GM12865 (cell line): ENCODE measurements at places on chromosomes 12 and 14.
A peak's percentile ranks its signal among the peaks of the same experiment; 100 is the strongest.

- DNase-seq: no peak
Observed at GRCh38 chr12:62915204-62915529, 19.8 kb downstream of the PPM1H start.

DNA sequence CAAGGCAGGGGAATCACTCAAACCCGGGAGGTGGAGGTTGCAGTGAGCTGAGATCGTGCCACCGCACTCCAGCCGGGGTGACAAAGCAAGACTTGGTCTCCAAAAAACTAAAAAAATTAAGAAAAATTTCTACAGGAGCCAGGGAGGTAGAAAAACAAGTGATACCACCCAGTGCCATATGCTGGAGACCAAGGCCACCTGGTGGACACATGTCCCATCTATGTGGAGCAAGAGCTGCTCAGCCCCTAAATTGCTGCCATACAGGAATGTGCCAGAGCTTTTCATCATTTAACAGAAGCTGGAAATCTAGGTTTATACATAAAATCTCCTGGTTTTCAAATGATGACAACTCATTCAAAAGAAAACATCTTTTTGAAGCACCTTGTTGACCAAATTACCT lies 61.4 kb upstream of the ELK3 start:
- DNase-seq: peak; percentile 28

GRCh38 chr14:63543826-63544406 lies 739 bp upstream of the PPP2R5E start:
- no peak for DNase-seq

- no peak for DNase-seq
Observed at GRCh38 chr12:15592934-15593333, 196.3 kb downstream of the EPS8 start.

DNA sequence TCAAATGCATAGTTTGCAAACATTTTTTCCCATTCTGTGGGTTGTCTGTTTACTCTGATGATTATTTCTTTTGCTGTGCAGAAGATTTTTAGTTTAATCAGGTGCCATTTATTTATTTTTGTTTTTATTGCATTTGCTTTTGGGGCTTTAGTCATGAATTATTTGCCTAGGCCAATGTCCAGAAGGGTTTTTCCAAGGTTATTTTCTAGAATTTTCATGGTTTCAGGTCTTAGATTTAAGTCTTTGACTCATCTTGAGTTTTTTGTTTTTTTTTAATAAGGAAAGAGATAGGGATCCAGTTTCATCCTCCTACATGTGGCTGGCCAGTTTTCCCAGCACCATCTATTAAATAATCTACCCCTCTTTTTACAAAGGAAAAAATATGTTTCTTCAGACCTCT lies 57.2 kb upstream of the TMEM260 start:
- no peak for DNase-seq

DNA sequence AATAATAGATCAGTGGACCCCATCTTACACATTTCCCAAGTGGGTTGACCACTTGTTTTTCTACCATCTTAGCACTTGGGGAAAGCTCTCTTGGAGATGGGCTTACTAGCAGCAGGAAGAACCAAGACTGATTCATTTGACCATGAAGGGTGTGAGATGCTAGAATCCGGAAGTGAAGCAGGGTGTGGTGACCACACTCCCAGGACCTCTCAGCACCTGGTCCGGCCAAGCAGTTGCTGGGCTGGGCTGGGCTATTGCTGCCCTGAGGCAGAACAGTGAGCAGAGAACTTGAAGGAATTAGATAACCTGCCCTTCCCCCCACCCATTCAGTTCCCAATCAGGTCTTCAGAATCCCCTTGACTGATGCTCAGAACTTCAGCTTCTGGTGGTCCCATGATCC lies 24.4 kb downstream of the ADCY6 start:
- DNase-seq: peak; percentile 73

GRCh38 chr12:25531502-25532052 lies 21.5 kb downstream of the LMNTD1 start:
- DNase-seq: no peak

DNA sequence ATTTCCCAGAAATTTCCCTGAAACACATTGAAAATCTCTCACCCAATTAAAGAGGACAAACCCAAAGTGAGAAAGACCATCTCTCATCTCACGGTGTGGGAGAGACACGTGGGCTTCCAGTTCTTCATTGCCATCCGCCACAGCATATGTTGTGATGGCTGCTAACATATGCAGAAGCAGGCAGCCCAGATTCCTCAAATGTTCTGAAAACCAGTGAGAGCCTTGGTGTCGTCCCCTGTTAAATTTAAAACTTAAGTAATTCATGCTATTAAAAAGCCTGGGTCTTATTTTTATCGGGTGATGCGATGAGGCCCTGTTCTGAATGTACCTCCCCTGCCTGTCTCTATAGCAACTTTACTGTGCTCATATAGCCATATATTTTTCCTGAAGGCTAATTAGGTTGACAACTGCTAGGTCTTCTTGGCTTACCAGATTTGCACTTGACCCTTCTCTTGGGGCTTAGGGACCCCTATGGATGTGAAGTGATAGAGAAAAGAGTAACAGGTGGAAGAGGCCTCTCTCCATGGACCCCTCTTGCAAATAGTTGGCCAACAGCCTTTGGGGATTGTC lies 2.8 kb upstream of the FGF6 start:
- DNase-seq: no peak

DNA sequence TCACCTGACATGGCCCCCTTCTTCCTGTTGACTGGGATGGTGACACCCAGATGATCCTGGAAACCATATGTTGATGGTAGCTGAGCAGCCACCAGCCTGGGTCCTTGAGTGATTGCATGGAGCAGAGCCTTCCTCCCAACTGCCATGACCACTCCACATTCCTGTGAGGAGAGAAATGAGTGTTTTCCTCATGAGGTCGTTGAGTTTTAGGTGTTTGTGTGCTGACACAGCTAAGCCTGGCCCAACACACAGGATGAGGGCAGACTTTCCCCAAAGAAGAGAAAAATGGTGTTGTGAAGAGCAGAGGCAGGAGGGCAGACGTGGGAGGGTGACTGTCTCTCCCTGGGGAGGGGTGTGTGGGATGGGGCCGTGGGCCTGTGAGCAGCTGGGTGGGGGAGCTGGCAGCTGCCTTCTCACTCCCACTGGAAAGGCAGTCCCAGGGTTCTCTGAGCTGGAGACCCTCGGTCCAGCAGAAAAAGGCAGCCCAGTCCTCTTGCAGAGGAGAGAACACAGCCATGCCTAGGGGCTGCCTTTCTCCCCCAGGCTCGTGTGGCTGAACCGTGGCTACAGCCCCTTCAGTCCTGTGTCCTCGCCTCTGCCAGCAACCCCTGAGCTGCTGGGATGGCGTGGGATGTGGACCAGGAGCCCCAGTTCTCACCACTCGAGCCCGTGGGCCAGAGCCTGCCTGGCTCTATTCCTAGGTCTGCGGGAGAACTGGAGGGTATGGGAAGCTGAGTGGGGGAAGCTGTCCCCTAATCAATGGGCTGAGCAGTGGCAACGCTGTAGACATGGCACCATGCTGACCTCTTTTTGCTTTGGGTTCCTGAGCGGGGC lies 257.0 kb downstream of the ADGRD1 start:
- DNase-seq: no peak

- DNase-seq: no peak
Observed at GRCh38 chr14:81868172-81868571, 334.5 kb upstream of the SEL1L start.

- DNase-seq: no peak
Observed at GRCh38 chr12:115440438-115440837, 756.5 kb upstream of the TBX3 start.

GRCh38 chr12:29204521-29204920 lies 55.4 kb downstream of the FAR2 start:
- no peak for DNase-seq

DNA sequence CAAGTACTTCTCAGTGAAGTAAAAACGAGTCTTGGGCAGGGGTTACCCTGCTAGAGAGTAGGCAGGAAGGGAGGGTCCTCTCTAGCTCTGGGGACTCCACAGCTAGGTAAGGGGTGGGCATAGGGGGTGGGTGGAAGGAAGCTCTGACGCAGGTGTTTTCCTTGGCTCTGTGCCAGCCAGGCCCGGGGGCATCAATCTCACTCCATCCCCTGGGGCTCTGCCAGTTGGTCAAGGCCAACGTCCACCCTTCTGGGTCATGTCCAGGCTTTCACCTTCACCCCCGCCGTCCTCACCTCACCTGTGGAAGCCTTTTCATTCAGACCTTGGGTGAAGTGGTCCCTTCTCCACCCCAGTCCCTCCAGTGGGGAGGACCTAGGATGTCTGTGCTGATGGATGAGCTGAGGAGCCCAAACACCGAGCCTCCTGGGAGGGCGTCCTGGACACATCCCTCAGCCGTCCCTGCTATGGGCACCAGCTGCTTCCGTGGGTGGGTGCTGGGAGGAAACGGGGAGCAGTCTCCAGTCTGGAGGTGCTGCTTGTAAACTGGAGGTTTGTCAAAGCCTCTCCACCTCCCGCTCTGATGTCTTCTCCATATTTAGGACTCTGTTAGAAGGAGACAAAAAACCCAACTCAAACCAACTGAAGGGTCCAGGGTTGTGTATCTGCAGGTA lies 71.5 kb upstream of the SFSWAP start:
- no peak for DNase-seq

DNA sequence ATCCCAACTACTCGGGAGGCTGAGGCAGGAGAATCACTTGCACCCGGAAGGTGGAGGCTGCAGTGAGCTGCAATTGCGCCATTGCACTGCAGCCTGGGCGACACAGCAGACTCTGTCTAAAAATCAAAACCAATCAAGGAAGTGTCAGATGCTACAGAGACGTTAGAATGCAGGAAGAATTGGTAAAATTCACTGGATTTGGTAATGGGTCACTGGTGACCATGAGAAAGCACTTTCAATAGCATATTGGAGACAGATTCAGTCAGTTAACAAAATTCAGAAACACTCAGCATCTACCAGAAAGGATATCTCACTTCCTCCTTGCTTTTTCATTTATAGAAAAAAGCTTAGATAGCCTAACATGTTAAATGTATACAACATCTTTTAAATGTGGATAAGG lies 17.5 kb downstream of the BIN2 start:
- no peak for DNase-seq

GRCh38 chr12:20011200-20011599 lies 357.1 kb upstream of the PDE3A start:
- no peak for DNase-seq

GRCh38 chr14:97218691-97219430 lies 421.7 kb downstream of the VRK1 start:
- no peak for DNase-seq

DNA sequence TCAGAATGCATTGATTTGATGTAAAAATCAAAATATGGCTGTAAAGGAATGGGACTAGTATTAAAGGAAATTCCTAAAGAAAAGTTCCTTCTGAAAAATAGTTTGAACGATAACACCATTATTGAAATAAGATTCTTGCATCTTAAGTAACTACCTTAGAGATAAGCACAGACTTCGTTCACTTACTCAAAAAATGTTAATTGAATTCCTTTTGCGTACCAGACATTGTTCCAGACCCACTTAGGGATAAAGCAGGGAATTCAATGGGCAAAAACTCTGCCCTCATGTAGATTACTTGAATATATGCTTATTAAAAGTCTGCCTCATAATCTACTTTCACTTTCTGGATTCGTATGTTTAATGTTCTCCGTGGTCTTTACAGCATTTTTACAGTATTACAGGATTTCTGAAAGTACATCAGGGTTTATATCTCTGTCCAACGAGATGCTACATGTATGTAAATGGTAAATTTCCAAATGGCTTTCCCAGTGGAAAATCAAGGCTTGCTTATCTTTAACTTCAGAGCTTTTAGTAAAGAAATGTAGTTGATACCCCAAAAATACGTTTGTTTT lies 213.7 kb downstream of the GXYLT1 start:
- no peak for DNase-seq

DNA sequence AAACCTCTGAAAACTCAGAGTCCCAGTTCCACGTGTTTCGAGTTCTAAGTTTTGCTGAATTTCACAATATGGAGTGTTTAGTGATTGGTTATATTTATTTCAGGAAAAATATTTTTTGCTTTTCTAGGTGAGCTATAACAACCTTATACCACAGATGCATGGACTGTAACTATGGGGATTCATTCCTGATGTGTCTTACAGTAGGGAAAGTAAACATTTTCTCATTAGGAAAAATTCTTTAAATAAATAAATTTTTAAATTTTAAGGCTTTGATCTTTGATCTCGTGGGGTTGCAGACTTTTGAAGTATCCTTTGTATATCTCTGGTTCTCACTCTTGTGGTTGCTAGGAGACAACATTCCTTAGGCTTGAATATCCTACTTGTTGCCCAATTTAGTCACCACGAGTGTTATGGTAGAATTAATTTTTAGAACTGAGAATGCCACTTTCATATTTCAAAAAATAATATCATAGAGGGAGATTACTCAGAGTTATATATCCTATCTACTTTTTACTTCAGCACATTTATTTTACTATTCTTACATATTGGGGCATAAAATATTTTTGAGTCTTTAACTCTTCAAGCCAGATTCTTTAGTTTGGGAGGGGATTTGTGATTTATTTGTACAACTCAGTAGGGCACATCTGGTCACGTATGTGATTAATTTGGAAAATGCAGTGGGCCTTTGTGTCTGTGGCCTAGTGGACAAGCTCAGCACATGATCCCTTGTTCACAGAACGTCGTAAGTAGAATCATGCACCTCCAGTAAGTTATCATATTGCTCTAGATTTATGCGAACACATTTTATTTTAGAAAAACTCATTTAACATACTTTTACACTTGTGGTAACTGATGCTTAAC lies 224.0 kb downstream of the TTC6 start:
- DNase-seq: no peak

- peak; percentile 42 for DNase-seq
Observed at GRCh38 chr14:81172353-81172752, 48.4 kb downstream of the GTF2A1 start.

- no peak for DNase-seq
Observed at GRCh38 chr14:100104523-100105300, 39.5 kb downstream of the EVL start.

- DNase-seq: no peak
Observed at GRCh38 chr12:119179335-119180021, 747 bp downstream of the HSPB8 start.

GRCh38 chr12:76595056-76595455 lies 35.5 kb upstream of the OSBPL8 start:
- no peak for DNase-seq

DNA sequence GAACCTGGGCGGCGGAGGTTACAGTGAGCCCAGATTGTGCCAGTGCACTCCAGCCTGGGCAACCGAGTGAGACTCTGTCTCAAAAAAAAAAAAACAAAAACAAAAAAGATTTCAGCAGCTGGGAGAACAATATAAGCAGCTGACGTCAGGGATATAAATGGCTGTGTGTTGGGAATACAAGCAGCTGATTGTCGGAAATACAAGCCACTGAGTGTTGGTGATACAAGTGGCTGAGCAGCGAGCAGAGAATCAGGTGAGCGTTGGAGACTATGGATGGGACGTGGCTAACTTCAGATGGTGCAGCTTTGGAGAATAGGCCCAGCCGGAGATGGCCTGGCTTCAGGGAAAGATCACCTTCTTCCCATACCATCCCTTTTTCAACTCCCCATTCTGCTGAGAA lies 32.0 kb downstream of the PSEN1 start:
- DNase-seq: no peak

GRCh38 chr12:16350682-16351081 lies 3.2 kb downstream of the MGST1 start:
- no peak for DNase-seq
